ENCODE measurements at places on chromosomes 12 and 14.

DNA sequence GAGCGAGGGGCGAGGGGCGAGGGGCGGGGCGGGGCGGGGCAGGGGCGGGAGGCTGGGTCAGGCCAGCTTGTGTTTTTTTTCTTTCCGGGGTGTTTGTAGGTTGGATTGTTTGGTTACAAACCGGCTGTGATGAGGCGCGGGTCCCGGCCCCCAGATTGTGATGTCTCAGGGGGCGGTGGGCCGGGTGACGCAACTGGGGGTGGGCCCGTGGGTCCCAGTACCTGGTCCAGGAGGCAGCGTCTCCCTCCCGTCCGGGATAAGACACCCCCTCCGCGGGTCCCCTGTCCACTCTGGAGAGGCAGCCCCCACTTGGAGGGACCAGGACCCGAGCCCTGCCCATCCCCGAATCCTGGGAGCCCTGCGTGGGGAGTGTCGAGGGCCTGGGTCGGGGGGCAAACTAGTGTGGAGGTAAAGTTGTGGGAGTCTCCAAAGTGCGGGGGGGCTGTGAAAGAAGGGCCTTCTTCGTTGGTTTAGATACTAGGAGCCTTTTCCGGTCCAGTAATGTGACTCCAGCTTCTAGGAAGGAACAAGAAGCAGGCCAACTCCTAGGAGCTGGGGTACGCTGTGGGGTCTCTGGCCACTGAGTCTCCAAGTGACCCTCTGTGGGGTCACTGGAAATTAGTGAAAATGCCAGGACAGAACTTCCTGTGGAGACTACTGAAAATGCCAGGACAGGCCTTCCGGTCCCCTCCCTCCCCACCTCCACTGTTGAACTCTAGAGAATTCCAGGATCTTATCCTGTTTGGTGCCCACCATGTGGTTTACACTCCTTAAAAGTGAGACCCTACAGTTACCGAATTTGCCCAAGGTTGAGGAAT lies 579 bp upstream of the CLMN start:
- no peak for DNase-seq

- DNase-seq = no peak
These were observed 162.9 kb upstream of the PRMT8 start for GRCh38 chr12:3328081-3328480.

DNA sequence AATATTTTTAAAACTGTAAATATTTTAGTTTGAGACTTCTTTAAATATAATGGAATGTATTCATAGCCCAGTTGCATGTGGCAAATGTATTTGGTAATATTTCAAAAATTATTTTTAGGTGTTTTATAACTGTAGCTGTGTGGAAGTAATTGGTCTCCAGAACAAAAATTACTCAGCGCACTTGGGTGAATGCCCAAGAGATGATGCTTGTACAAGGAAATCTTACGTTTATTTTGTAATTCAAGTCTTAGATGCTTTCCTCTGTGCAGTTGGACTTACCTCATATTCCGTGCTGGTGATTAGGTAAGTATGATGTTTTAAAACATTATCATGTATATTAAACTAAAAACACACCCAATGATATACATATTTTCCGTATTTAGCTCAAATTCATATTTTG lies 76.7 kb upstream of the SLCO1B1 start:
- DNase-seq = no peak

DNA sequence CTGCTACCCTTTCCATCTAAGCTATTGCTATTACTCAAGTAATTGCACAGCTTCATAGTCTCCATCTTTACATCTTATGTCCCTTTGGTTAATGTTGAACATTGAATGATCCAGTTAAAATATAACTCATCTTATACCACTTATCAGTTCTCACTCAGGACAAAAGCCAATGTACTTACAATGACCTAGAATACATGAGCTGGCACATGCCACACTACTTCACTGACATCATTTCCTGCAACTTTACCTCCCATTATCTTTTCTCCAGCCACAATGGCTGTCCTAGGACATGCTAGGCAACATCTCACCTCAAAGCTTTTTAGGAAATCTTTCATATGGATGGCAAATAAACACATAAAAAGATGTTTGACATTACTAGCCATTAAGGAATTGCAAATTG lies 309.2 kb downstream of the FOXG1 start:
- no peak for DNase-seq

- no peak for DNase-seq
These were observed 13.7 kb upstream of the SIX1 start for GRCh38 chr14:60662982-60663381.

GRCh38 chr14:92600318-92601053 lies 86.9 kb downstream of the RIN3 start:
- no peak for DNase-seq

- DNase-seq = no peak
These were observed 181.9 kb downstream of the C12orf42 start for GRCh38 chr12:103313894-103314293.

DNA sequence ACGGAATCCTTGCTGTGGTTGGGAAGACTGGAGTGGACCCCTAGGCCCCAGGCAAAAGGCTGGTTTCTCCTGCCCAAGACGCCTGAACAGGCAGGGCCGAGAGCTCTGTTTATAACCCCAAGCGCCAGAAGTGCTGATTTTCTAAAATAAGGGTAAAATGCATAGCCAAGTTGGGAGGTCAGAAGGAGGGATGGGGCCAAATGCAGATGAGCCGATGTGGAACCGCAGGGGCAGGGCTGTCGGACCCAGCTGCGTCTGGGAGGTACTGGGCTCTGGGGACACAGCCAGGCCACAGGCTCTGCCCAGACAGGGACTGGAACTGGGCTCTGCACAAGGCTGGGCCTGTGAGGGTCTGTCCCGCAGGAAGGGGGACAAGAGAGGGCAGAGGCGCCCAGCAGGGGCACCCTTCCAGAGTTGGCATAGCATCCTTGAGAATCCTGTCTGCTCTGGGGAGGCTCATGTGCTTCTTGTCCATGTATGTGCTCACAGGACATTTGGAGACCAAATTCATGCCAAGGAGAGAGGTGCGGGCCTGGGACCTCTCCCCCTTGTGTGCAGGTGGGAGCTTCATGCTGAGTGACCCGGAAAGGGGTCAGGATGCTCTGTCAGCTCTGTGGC lies 49.1 kb downstream of the JAG2 start:
- DNase-seq = no peak

- no peak for DNase-seq
These were observed 461.3 kb downstream of the BCAT1 start for GRCh38 chr12:24487606-24488005.

- no peak for DNase-seq
These were observed 39.6 kb downstream of the CDKL1 start for GRCh38 chr14:50357124-50357523.

- DNase-seq = no peak
These were observed 77.6 kb upstream of the NID2 start for GRCh38 chr14:52146504-52146903.

- DNase-seq = no peak
These were observed 379.1 kb downstream of the NELL2 start for GRCh38 chr12:44497044-44497443.

GRCh38 chr12:9951026-9951675 lies 19.0 kb upstream of the CLEC2A start:
- DNase-seq = no peak

- no peak for DNase-seq
These were observed 75.9 kb upstream of the FBRSL1 start for GRCh38 chr12:132413931-132414588.

DNA sequence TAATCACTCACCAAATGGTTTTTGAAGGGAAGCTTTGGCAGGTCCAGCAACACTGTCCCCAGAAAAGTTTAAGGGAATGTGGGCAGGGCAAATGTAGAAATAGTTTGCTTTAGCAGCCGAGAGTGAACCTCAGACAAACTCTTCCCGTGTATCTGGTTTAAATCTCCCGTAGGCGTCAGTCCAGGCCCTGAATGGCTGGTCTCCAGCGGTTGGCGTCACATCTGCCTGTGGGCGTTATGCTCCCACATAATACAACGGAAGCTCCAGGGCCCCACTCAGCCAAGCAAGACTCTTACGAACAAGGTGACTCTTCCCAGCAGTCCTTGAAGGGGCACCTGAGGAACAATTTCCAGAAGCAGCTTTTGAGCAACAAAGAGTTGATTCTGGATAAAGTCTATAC lies 942 bp downstream of the ZC2HC1C start:
- DNase-seq = no peak

DNA sequence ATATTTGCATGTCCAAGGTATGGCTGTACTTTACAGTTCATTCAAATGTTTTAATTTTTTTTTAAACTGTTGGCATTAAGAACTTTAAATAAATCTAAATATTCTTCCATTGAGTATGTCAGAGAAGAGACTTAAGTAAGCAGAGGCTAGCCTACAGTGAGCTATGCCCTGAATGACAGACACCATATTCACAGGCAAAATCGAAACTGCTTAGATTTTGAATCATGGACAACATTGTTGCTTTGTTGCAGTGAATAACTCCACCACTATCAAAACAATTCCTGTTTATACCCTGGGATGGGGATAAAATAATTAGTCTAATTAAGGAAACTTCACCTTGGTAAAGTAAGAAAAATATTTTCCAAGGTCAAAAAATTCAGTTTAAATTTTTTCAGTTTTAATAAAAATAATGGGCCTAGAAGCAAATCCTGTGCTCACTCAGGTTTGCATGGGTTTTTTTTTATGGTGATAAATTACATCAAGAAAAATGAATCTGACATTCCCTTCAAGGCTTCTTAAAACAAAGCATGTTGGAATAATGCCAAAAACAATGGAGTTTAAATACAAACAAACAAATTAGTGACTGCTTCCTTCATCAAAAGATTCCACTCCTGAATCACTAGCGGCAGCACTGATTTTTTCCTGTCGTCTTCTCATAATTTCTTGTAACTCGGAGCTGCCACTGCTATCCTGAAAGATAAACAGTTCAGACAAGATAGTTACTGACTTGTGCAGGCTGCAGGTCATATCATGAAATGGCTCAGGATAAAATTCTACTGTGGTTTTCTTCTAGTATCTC lies 168.2 kb downstream of the EPS8 start:
- no peak for DNase-seq

DNA sequence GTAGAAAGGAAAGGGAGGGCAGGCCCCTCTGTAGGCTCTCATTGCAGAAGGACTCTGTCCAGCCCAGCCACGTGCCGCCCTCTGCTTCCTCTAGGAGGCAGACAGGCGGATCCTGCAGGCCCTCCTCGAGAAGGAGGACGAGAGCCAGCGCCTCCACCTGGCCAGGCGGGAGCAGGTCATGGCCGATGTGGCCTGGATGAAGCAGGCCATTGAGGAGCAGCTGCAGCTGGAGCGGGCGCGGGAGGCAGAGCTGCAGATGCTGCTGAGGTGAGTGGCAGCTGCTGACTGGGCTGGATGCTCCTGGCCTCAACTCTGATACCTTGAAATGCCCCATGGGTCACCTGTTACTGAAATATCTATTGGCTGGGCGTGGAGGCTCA lies 10.9 kb downstream of the TCHP start:
- DNase-seq = no peak

DNA sequence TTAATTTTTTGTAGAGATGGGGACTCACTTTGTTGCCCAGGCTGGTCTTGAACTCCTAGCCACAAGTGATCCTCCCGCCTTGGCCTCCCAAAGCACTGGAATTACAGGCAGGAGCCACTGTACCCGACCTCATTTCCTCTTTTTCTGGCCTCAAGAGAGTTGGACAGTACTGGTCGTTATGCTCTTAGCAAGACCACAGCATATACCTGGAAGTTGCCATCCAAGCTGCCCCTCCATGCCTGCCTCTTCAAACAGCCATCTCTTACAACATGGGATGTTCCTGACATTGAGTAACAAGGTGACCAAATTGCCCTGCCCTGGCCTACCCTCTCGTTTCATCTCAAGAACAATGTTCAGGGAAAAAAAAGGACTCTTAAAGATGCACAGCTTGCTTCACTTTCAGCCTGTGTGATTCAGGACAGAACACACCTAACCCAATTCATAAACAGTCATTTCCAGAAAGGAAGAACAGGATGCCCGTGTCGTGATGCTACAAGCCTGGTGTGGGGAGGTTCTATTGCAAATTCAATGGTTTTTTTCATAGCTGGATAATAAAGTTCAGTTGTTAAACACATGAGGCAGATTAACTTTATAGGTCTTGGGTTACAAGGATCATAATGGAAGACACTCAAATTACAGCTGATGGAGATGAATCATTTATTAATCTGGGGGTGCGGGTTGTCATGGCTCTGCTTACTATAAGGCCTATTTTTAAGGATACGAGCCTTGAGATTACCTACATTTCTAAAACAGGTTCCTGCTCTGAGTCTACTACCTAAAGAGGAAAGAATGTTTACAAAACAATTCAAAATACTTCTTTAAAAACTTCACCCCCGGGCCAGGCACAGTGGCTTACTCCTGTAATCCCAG lies 11.9 kb downstream of the GLTP start:
- no peak for DNase-seq

- DNase-seq = no peak
These were observed 23.8 kb downstream of the MVK start for GRCh38 chr12:109597414-109597794.

DNA sequence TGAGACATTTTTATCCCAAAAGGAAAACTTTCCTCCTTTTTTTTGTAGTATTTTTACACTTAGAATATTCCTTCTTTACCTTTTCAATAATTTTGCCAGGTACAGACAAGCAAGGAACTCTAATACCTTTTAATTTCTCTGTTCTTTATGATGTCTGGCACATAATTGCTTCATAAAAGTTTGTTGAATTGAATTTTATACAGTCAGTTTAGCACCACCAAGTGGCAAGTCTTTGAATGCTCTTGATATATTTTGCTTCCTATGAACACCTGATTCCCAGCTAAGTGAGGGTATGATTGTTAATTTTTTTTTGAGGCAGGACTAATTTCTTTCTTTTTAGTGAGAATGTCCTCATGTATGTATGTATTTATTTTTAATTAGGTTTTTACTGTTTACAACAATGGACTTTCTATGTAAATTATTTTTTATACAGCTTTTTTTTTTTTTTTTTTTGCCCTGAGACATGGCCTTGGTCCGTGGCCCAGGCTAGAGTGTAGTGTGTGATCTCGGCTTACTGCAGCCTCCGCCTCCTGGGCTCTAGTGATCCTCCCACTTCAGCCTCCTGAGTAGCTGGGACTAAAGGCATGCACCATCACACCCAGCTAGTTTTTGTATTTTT lies 6.9 kb downstream of the TBC1D15 start:
- DNase-seq = no peak

GRCh38 chr12:89977405-89978085 lies 268.9 kb upstream of the ATP2B1 start:
- no peak for DNase-seq

DNA sequence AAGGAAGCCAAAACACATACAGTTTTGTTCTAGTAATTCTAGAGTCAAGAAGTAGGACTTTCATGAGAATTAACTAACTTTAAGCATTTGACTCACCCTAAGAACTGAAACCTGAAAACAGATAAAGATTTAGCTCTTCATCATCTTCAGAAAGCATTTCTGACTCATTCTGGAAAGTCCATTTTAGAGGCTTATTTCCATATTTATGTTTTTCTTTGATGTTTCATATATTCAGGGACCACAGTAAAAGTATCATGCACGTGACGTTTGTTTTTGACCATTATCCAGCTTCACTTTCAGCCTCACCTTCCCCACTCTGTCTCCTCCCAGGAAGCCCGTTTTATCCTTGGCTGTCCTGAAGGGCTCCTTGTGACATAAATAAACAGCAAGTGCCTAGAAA lies 79.2 kb downstream of the MDGA2 start:
- DNase-seq = no peak

- DNase-seq = no peak
These were observed 44.3 kb downstream of the ATP23 start for GRCh38 chr12:57985685-57986084.

GRCh38 chr14:104239861-104240301 lies 101.5 kb downstream of the KIF26A start:
- no peak for DNase-seq
